Osteocyte (in vitro differentiated cells): ENCODE measurements at places on chromosomes 16 and 17. TPM values are rescaled to one million over a fixed set of nuclear protein-coding genes. Genes with fewer than 3 reads are reported as not detected.

GRCh38 chr17:10061111-10061845 lies 137.1 kb downstream of the GAS7 start:
- DNase-seq: no peak

DNA sequence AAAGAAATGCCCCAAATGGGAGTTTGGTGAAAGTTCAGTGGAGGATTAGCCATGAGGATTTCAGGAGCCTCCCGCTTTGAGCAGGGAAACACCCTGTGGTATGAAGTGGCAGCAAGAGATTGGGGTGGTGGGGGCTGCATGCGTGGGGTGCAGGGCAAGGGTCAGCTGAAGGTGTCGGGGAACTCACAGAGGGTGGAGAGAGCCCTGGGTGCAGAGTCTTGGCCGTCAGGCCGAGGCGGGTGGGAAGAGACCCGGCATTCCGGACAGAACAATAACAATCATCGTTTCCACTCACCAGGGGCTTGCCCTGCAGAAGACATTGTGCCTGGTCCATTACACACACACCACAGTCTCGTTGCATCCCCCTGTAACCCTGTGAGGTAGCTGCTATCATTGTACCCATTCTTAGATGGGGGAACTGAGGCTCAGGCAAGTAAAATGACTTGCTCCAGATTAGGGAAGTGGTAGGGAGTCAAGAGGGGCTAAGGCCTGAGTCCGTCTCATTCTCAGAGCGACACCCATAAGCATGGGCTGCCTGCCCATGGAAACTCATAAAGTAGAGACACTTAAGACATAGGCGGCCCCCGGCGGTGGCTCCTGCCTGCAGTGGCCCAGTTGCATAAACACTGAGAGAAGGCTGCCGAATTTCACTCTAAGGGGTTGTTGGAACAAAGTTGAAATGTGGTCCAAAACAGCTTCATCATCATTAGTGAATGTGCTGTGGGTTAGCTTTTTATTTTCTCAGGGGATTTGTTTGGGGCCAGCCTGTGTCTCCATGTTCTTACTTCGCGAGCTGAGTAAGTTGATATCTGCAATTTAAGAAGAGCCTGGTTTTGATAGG lies 93.3 kb downstream of the CMIP start:
- no peak for DNase-seq

- DNase-seq: no peak
Measured at GRCh38 chr17:40480501-40481003, 20.9 kb downstream of the TNS4 start.

DNA sequence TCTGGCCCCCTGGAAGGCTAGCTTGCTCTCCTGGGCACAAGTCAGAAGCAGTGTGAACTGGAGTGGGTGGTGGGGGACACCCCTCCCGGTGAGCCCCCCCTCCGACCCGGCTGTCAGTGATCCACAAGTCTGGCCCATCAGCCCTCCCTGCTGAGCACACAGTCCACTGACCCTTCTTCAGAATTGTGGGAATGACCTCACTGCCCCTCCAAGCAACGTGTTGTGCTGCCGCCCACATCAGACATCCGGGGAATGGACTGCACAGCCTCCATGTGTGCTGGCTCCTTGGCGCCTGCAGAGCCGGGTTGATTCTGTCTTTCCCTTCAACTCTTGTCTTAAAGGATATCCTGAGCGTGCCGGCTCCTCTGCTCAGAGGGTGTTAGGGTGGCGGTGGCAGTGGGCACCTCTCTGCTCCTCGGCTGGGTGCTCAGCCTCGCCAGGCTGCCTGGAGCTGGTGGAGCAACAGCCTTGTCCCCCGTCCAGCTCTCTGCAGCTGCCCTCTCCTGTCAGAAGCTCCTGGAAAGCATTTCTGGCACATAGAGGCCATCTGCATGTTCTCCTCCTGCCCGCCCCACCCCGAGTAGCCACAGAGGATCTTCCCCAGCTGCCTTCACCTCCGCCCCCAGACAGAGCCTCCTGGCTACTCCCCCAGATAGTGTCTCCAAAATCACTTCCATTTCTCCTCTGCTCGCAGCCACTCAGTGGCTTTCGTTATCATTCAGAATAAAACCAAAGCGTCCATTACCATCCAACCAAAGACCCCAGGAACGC lies 19.8 kb downstream of the NPTX1 start:
- DNase-seq: no peak

- no peak for DNase-seq
Measured at GRCh38 chr17:62045517-62045916, 19.6 kb downstream of the MED13 start.

- DNase-seq: no peak
Measured at GRCh38 chr16:83994087-83994486, 26.0 kb downstream of the NECAB2 start.

ZNF469 gene
- total RNA-seq: 4.1 and 4.6 TPM in 2 replicates

DNA sequence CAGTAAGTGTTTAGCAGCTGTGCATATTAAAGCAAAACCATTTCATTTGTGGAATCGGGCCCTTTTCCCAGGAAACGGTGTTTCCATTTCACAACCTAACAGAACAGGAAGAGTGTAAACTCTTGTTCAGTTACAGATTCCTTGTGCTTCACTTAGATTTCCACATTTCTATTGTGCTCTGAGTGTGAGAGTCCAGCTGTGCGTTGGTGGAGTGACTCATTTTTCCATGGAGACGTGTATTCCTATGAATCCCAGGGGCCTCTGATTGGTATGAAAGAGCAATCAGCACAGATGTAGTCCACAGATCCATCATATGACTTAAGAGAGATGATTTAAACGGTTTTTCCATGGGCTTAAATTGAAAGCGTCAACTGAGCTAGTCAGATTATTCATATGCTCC lies 13.3 kb upstream of the CAVIN1 start:
- no peak for DNase-seq

DNA sequence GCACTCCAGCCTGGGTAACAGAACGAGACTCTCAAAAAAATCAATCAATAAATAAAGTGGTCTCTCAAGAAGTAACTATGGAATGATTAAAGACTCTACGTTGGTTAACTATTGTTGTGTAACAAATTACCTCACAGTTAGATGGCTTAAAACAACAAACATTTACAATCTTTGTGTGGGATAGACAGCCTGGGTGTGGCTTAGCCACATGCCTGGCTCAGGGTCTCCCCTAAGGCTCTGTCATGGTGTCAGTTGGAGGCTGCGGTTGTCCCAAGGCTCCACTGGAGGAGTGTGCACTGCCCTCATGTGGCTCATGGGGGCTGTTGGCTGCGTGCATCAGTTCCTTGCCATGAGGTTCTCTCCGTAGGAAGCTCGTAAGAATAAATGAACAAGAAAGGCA lies 294.5 kb downstream of the SNX29 start:
- no peak for DNase-seq

KRT16 gene
- total RNA-seq: 1.3 and 1.4 TPM in 2 replicates

TAT gene
- not detected in 2 replicates for total RNA-seq

DNA sequence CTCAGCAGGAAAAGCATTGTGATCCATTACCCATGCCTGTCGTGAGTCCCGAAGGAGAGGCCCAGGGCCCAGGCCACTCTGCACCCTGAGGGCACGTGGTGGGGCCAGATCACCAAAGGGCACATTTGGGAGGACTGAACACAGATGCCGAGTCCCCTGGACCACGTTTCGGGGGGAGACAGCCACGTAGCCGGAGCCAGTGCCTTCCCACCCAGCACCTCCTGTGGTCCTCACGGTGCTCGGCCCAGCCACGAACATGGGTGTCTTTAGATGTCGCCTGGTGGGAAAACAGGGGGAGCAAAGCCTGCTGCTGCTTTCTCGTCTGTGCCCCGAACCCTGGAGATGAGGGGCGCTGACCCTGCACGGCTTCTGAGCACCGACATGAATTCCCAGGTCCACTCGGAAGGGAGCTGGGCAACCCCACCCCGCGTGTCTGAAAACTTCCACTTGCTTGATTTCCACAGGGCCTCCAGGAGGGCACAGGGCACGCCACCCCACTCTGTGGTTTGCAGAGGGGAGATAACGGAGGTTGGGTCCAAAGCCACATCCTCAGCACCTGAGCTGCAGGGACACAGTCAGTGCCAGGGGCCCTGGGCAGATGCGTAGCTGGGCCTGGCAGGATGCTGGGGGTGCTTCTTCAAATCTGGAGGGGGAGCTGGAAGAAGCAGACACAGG lies 14.4 kb downstream of the CBFA2T3 start:
- no peak for DNase-seq
